AG10803 (cell line): ENCODE measurements at places on chromosomes 2 and 18.
A peak's percentile ranks its signal among the peaks of the same experiment; 100 is the strongest.

- DNase-seq, result no peak
Observed at GRCh38 chr2:144454466-144455287, 65.2 kb downstream of the ZEB2 start.

GRCh38 chr2:54260241-54260595 lies 4.2 kb upstream of the TSPYL6 start:
- no peak for DNase-seq

- no peak for DNase-seq
Observed at GRCh38 chr2:239767021-239767905, 257.9 kb downstream of the NDUFA10 start.

GRCh38 chr2:85594715-85595300 lies 737 bp upstream of the RNF181 start:
- DNase-seq, result no peak

- peak; percentile 66 for DNase-seq
Observed at GRCh38 chr2:24816884-24817283, 23.7 kb downstream of the CENPO start.

DNA sequence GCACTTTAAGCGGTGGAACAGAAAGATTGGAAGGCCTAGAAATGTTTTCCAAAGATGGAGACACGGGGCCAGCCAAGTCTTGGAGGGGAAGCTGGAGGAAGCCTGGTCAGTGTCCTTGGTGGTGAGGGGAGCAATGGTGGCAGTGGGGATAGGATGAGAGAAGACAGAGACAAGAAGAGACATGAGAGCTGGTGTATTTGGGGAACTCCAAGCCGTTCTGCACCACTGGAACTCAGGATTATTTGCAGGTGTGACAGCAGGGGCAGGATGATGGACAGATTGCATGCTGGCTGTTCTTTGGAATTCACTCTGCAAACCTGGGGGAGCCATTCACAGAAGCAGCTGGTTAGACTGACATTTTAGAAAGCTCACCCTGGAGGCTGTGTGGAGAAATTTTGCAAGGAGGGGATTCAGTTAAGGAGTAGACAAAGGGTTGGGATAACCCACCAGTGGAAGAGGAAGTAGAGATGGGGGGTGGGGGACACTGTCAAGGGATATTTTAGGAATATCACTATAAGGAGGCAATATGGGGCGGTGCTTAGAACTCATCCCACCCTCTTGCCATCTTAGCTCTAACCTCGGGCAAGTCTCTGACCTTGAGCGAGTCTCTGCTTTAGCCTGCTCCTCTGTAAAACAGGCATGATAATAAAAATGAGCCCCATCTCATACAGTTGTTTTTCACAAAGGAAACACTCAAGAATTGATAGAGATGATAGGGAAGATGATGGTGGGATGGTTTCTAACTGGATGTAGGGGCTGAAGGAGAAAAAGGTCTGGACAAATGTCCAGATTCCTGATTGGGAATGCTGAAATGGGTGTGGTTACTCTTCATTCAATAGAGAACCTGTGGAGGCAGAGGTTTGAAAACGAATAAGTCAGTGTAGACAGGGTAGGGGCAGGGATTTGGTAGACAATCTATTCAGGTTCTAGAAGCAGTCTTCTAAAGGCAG lies 175.8 kb downstream of the MYCN start:
- no peak for DNase-seq

DNA sequence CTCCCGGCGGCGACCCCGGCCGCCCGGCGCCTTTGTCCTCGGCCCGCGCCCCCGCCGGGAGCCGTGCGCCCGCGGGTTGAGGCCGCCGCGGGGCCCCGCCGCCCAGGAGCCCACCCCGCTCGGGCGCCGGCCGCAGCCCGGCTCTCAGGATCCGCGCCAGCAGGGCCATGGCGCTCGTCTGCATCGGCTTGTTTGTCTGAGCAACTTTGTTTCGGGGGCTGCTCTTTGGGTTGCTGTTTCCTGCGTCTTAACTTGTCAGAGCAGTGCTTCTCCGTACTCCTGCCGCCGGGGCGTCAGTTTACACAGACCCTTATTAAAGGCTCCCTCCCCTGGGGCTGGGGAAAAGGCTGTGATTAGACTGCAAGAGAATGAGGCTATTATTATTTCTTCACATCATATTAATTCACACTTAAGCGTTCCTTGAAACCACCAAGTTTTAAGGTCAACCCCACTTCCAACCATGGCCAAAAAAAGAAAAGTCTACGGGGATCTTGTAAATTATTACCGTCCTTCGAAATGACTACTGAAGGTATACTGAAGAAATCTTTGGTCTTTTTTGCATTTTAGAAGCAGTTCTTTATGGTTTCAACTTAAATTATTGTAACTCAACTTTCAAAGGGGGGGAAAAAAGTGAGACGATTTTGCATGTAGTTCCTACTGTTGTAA lies at the start of gene CYP27C1:
Gene CYP27C1, minus strand, starts transcription at position 198 of the 666 bp plus-strand sequence. Its CDS starts 29 bp downstream, at position 169.
- no peak for DNase-seq

GRCh38 chr2:227205701-227206100 lies 41.3 kb downstream of the COL4A3 start:
- no peak for DNase-seq

- no peak for DNase-seq
Observed at GRCh38 chr2:235291461-235291860, 202.4 kb upstream of the AGAP1 start.

- no peak for DNase-seq
Observed at GRCh38 chr18:45540125-45540524, 75.2 kb upstream of the SLC14A2 start.

GRCh38 chr2:53913721-53914120 lies 54.0 kb upstream of the GPR75 start:
- DNase-seq, result peak; percentile 52

GRCh38 chr2:43402002-43402401 lies 175.6 kb upstream of the ZFP36L2 start:
- no peak for DNase-seq

GRCh38 chr2:178315488-178315948 lies 121.2 kb downstream of the OSBPL6 start:
- DNase-seq, result no peak

GRCh38 chr18:76208678-76209306 lies 286.2 kb downstream of the ZNF516 start:
- no peak for DNase-seq

DNA sequence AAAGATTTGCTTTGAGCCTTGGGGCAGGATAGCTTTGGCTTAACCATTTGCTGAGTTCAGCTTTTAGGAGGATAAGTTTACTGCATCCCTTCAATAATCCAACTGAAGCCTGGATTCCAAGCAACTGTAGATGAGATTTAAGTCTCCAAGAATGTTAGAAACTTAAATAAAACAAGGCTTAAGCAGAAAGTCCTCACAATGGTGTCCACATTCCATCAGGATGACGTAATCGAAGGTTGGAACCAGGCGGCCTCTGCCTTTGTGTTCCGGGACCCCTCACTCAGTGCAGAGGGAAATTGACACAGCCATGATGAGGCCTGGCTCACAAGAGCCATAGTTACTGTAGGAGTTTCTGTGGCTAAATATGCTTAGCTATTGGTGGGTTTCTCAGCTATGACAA lies 260.4 kb downstream of the LPIN1 start:
- DNase-seq, result peak; percentile 8

GRCh38 chr2:206990360-206990759 lies 51.0 kb downstream of the CPO start:
- no peak for DNase-seq

GRCh38 chr18:36613069-36613468 lies 215.7 kb downstream of the TPGS2 start:
- DNase-seq, result no peak

DNA sequence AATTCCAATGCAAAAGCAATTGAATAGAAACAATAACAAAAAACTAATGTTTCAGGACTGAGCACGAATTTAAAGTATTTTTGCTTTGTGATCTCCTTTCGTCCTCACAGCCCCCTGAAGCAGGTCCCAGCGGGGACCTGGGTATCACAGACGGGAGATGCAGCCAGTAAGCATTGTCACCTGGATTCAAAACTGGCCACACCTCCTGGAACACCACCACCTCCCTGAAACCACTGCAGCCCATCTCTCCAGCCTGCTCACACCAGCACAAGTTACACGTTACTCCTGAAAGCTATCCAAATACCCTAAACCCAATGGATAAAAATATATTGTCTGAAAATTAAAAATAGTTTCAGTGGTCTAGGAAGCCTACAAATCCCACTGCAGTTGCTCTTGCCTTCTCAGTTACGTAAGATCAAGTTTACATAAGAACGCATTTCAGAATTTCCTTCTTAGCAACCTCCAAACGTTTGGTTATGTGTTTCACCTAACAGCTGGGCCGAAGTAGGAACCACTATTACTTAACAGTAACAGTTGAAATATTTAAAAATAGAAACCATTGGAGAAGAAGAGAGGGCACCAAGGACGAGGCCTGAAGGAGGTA lies 178.0 kb downstream of the HDAC4 start:
- peak; percentile 66 for DNase-seq

GRCh38 chr2:180990337-180990736 lies 9.9 kb downstream of the UBE2E3 start:
- no peak for DNase-seq

- DNase-seq, result no peak
Observed at GRCh38 chr2:138757384-138757783, 22.8 kb downstream of the NXPH2 start.

GRCh38 chr2:120904379-120904778 lies 168.7 kb downstream of the GLI2 start:
- DNase-seq, result no peak

DNA sequence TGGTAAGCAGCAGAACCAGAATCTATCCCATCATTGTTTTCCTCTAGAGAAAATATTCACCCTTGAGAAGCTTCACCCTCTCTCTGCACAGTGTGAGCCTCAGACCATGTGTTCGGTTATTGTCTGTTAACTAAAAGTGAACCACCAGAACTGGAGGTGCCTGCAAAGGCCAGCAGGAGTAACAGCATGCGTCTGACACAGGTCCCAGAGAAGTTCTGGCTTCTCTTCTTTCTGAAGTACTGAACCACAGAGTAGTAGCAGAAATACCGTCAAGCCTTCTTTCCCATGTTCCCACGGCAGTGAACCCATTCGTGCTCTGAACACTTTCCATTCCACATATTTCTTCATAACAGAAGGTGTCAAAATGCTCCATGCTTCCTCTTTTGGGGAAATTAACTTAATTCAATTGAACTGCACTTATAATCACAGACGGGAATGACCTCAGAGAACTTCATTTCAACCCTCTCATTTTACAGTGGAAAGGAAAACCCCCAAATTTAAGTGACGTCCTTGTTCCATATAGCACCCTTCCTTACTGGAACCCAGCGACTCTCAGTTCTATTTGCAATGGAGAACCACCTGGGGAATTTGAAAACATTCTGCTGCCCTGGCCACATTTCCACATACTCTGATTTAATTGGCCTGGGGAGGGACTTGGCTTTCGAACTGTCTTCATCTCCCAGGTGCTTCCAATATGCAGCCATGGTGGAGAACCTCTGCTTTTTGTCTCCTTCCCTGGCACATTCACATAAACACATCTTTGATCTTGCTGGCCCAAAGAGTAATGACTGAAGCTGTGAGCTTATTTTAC lies 519.1 kb downstream of the RNF144A start:
- no peak for DNase-seq

- no peak for DNase-seq
Observed at GRCh38 chr2:20593072-20594034, 57.5 kb downstream of the HS1BP3 start.

DNA sequence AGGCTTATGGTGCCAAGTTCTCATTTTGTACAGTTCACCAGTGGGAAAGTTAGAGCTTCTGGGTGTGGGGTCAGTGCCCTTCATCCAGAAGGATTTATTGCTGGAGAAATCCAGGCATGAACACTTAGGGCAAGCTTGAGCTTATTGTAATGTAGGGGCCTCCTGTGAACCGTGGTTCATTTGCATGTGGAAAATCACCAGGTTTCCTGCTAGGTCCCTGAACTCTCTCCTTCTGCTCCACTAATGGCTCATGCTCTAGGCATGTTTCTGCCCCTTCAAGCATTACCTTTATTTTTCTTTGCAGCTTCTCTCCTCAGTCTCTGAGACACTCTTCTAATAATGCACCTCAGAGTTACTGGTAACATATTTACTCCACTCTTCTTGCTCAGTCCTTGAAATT lies 79.3 kb upstream of the FAM98A start:
- DNase-seq, result no peak

GRCh38 chr18:7601936-7602335 lies 34.8 kb downstream of the PTPRM start:
- no peak for DNase-seq

DNA sequence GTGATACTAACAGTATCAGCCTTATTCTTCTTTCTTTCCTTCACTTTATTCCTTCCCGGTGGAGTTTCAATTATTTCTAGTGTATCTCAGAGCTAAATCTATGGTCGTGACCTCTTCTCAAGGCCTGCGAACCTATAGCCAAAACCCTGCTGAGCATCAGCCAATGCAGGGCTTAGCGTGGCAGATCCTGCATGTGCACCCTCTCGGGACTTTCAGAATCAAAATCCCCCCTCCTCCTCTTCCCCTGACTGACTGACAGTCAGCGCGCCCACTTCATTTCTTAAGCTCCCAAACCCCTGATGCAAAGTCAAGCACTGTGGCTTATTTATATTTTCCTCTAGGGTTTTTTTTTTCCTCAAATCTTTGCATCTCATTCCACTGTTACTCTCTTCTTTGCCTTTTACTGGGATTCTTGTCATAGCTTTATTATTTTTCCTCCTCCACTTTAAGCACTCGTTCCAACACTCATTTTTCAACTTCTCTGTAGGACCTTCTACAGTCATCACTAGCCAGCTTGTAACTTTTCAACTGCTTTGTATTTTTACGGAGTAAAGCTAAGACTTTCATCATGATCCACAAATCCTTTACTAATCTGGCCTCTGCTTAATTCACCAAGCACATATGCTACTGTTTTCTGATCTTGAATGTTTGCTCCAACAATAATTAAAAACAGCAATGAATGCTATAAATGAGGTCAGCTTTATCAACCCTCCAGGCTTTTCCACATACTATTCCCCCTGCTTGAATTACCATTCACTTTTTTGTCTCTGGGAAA lies 896.5 kb upstream of the PIK3C3 start:
- DNase-seq, result no peak

DNA sequence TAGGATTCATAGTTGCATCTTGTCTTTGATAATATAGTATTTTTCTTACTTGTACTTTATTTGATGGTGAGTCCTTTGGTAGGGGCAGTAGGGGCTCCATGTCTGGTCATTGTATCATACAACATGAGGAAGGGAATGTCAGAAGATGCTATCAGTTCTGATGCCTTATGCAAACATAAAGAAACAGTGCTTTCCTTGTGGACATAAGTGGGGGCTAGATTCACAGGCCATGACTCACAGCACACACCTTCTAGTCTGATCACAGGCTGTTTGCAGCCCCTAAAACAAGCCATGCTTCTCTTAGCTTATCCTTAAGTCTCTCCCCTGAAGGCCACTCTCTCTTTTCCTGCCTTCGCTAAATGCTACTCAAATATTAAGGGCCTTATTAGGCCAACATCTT lies 10.7 kb upstream of the SLC14A1 start:
- no peak for DNase-seq
